Aortic smooth muscle cell (primary cell): ENCODE measurements at places on chromosomes 4 and X. TPM values are rescaled to one million over a fixed set of nuclear protein-coding genes. Genes with fewer than 3 reads are reported as not detected.

Gene ASB5
- not detected in 2 replicates for total RNA-seq

Gene CT45A3
- not detected in 2 replicates for total RNA-seq

Gene NMU
- not detected in 2 replicates for total RNA-seq

Gene LINC00632
- total RNA-seq, result 5.7 and 8.4 TPM in 2 replicates

Gene CXCL11
- total RNA-seq, result under 0.01 TPM in 1 of 2 replicates, not detected in the other

Gene TMEM156
- 0.13 and 0.37 TPM in 2 replicates for total RNA-seq

Gene CWH43
- total RNA-seq, result not detected in 2 replicates

Gene SSX4B
- total RNA-seq, result not detected in 2 replicates
